ENCODE measurements at places on chromosomes 5 and 9. TPM values are rescaled to one million over a fixed set of nuclear protein-coding genes. Genes with fewer than 3 reads are reported as not detected.

DMGDH gene
- polyA plus RNA-seq = 17.4 TPM

TEK gene
- 38.7 TPM for polyA plus RNA-seq

SVEP1 gene
- 7.4 TPM for polyA plus RNA-seq

OMD gene
- 2.4 TPM for polyA plus RNA-seq

C9 gene
- polyA plus RNA-seq = 0.24 TPM

LCN9 gene
- not detected for polyA plus RNA-seq

- no peak for DNase-seq
Measured at GRCh38 chr9:90141723-90142122, 500.9 kb downstream of the DIRAS2 start.

DNA sequence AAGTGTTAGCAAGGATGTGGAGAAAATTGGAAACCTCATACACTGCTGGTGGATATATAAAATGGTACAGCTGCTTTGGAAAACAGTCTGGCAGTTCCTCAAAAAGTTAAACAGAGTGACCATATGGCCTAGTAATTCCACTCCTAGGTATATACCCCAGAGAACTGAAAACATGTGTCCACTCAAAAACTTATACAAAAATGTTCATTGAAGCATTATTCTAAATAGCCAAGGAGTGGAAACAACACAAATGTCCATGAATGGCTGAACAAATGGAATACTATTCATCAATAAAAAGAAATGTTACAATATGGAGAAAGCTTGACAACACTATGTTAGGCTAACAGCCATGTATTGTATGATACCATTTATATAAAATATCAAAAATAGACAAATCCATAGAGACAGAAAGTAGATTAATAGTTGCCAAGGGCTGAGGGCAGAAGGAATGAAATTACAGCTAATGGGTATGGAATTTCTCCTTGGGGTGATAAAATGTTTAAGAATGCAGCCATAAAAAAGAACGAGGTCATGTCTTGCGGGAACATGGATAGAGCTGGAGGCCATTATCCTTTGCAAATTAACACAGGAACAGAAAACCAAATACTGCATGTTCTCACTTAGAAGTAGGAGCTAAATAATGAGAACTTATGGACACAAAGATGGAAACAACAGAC lies 33.6 kb upstream of the FBP1 start:
- DNase-seq = no peak

GRCh38 chr9:96486386-96487028 lies 36.5 kb downstream of the HABP4 start:
- DNase-seq = no peak

DNA sequence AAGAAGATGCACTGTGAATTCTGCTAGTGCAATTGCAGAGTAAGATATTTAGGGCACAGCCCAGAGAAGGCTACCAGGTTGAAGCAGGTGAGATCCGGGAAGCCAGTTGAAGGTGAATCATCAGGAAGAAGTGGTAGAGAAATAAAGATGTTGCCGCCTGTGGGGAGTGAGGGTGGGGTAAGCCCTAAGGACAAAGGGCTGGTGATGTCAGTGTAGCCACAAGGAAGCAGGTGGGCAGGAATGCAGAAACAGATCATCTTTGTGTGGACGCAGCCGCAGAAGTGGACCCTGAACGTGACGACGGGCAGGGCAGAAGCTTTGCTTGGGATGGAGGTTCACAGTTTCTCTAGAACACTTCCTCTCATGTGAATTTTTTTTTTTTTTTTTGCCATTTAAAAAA lies 164.2 kb downstream of the ACTL7B start:
- no peak for DNase-seq

DNA sequence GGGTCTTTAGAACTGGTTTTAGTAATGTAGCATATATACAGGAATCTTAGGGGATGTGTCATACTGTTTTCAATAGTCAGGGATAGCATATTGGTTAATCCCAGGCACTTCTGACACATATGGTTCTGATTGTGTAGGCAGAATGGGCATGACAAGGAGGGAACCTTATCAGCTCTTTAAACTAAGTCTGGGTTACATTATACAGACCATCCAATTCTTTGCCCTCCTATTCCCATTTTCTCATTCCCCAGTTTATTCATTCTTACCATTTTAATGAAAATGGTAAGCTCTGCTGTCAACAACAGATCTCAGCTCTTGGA lies 85.1 kb downstream of the NDUFAF2 start:
- DNase-seq = no peak

DNA sequence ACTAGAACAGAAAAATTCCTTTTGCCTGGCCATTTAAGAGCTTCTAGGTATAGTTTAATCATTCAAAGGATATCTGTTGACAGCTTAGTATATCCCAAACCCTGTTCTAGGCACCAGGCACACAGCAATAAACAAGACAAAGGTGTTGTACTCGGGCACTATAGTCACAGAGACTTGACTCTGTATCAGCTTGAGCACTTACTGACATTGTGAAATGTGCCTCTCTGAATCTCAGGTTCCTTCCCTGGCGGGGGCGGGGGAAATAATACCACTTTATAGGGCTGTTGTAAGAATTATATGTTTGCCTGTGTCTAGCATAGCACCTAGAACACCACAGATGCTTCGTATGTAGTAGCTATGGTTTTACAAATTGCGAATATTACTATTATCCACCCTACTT lies 104.5 kb downstream of the NR6A1 start:
- DNase-seq = no peak

DNA sequence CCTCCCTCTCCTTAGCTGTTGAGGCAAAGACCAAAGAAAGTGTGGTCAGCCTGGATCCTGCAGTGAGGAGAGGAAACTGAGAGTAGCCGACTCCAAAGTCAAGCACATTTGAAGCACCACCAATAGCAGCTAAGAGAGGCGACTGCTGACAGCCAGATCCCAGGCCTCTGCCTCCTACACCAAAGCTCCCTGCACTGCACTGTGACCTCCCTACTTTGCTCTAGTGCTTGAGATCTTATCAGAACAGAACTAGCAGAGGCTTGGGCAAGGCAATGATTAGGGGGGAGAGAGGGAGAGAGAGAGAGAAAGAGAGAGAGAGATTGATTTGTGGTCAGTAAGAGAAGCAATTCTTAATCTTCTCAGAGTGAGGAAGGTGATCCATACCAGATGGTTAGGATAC lies 216.3 kb downstream of the CDK5RAP2 start:
- no peak for DNase-seq

GRCh38 chr5:148209151-148209770 lies 6.4 kb downstream of the SPINK6 start:
- DNase-seq = no peak

DNA sequence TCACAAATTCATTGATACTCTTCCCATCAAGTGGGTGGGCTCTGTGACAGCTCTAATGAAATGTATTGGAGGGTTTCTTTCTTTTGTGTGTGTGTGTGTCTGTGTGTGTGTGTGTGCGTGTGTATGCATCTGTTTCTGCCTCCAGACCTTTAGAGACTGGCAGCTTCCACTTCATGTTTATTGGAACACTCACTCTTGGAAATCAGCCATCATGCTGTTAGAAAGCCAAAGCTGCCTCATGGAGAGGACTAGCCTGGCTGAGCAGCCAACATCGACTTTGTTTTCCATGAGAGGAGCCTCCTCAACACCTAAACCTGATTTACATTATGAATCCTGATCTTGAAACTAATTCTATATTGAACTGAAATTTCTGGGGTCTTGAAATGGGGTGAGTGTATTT lies 128.5 kb upstream of the FAM174A start:
- no peak for DNase-seq

- DNase-seq = no peak
Measured at GRCh38 chr5:78915170-78915569, 69.9 kb downstream of the ARSB start.

DNA sequence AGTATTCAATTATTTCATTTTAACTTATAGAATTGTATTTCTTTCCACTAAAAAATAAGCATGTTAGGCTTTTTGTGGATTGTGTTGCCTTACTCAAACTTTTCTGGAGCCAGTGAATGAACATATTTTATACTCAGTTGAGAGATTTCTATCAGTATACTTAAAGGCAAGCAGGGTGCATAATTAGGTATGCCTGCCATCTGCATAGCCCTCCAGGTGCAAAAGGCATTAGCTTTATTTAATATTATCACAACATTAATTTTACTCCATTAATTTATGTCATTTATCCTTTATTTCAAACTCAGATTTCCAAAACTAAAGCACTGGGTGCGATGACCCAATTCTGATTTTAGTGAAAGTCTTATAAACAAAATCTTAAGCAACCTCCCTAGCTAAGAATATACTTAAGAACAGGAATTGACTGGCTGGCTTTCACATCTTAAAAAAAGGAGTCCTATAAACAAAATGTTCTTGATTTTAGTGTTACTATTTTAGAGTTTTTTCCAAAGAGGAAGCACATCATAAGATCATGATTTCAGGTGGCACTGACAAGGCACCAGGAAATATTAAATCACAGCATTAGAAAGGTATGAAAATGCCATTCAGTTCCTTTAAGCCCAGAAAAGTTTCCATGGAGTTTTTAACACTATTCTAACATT lies 178.4 kb downstream of the MPDZ start:
- DNase-seq = no peak

- no peak for DNase-seq
Measured at GRCh38 chr5:84202136-84202535, 182.5 kb downstream of the EDIL3 start.

All from right renal pelvis (tissue), 4 donors.